ENCODE measurements at places on chromosomes 6 and 20.

GRCh38 chr6:11934638-11935037 lies 77.5 kb upstream of the HIVEP1 start:
- H3K4me1 ChIP-seq = no peaks in the 10 kb centered on the region
- no peak overlapping the region for H3K4me3 ChIP-seq
- H3K36me3 ChIP-seq = no peaks in the 10 kb centered on the region
- no peak overlapping the region for H3K27ac ChIP-seq
- no peak for DNase-seq

DNA sequence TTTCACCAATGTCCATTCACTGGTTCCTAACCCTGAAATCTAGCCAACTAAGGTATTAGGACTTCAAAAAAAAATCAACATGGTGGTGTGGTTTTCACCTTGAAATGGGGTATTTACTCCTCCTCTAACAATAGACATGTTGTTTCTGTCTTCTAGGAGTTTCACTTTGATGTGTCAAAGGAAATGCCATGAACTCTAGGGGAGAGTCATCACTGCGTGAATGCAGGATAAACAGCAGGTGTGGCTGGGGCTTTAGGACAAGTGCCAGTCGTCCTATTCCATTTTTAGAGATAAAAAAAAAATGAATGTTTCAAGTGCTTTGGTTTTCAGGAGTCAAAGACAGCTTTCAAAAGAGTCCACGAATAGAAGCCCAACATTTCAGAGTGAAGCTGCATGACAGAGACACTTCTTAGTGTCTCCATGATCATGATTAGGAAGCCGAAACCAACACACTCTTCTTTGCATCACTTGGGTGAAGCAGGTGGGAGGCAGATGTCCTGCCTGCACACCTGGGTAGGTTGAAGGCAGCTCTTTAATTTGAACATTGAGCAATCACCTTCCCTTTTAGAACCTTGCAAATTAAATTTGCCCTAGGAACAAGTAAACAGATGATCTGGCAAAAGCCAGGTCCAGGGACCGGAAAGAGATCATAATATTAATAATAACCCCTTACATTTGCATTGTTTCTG lies 328.5 kb upstream of the PRDM1 start:
- no peak overlapping the region for H3K27ac ChIP-seq
- DNase-seq = no peak
- no peaks in the 10 kb centered on the region for H3K36me3 ChIP-seq
- H3K4me3 ChIP-seq = no peak overlapping the region

- no peaks in the 10 kb centered on the region for H3K4me1 ChIP-seq
- no peak overlapping the region for H3K27ac ChIP-seq
- H3K4me3 ChIP-seq = no peak overlapping the region
- no peaks in the 10 kb centered on the region for H3K27me3 ChIP-seq
Measured at GRCh38 chr6:62978920-62979319, 232.3 kb upstream of the FKBP1C start.

GRCh38 chr6:159908535-159908934 lies 17.7 kb downstream of the MAS1 start:
- no peak overlapping the region for H3K27ac ChIP-seq
- peaks cover 13% of the 10 kb centered on the region for H3K4me1 ChIP-seq
- DNase-seq = peak; percentile 23
- no peaks in the 10 kb centered on the region for H3K36me3 ChIP-seq

GRCh38 chr6:71119560-71119959 lies 162.7 kb upstream of the B3GAT2 start:
- DNase-seq = no peak
- no peaks in the 10 kb centered on the region for H3K36me3 ChIP-seq
- H3K4me3 ChIP-seq = no peak overlapping the region
- H3K27me3 ChIP-seq = no peaks in the 10 kb centered on the region

DNA sequence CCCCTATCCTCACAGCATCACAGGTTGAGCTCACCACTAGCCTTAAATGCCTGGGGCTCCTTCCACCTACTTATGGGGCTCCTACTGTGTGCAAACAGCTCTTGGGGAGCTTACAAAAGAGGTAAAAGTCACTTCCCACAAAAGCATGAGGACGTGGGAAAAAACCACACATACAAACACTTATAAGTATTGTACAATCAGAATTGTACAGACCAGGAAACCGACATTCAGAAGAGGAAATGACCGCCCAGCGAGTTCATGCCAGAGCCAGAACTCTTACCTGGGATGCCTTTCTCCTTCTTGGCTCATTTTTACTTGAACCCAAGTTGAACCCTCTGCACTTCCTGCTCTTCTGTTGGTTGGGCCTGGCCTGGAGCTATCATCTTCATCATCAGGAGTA lies 6.3 kb upstream of the PPP1R16B start:
- H3K27me3 ChIP-seq = no peaks in the 10 kb centered on the region
- no peaks in the 10 kb centered on the region for H3K36me3 ChIP-seq
- no peak overlapping the region for H3K4me3 ChIP-seq
- no peak overlapping the region for H3K27ac ChIP-seq
- peaks cover 12% of the 10 kb centered on the region for H3K4me1 ChIP-seq

DNA sequence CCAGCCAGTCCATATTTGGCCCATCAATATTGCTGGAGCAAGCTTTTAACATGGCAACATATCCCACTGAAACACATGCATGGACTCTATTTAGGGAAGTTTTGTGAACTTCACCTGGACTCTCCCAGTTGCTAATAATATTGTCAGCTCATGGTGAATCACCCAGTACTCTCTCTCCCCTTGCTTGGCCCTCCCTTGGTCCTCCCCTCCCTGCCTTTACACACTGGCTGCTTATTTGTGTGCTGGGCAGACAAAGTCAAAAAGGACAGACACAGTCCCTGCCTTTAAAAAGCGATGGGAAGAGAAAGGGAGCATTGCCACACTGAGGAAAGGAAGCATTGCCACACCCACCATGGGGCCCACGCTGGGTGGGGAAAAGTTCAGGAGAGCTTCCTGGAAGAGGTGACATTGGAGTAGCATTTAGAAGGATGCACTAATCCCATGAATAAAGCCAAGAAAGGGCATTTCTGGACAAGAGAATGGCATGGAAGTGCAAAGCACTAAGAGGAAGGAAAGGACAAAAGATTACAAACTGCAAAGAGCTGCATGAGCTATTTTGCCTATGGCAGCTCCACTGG lies 143.4 kb upstream of the EXOC2 start:
- H3K27ac ChIP-seq = no peak overlapping the region
- no peak for DNase-seq
- H3K4me3 ChIP-seq = no peak overlapping the region
- H3K4me1 ChIP-seq = no peaks in the 10 kb centered on the region
- H3K27me3 ChIP-seq = no peaks in the 10 kb centered on the region

- no peak overlapping the region for H3K4me3 ChIP-seq
Measured at GRCh38 chr6:408599-409102, 17.1 kb downstream of the IRF4 start.

DNA sequence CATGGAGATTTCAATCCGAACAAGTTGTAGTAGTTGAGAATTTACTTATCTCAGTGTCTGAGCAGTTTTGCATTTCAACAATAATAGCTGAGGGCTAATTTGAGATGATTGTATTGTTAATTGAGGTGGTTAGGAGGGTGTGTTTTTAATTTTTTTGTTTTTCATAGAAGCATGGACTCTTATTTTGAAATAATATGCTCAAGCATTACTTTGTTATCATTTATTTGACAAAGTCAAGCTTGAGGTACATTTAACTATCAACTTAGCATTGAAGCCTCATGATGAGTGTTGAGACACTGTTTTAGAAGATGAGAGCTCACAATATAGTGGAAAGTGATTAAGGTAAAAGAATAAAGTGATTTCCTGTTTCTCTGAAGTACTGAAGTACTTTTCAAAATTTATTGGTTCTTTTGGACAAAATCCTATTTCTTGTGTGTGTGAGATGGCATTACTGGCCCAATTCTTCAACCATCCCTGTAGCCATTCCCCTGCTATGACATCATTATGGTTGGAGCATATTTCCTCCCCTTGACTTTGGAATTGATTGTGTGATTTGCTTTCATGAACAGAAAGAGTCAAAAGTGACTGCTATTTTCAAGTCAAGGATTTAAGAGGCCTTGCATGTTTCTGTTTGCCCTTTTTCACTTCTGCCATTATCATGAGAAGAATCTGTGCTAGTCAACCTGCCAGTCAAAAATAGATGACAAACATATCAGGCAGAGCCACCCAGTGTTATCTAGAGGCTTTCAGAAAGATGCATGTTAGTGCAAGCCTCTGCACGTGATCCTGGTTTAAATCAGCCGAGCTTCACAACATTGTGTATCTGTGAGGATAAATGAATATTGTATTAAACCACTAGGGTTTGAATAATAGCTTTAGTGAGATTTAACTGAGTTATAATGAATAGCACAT lies 1112.3 kb upstream of the CITED2 start:
- no peaks in the 10 kb centered on the region for H3K4me1 ChIP-seq
- H3K36me3 ChIP-seq = no peaks in the 10 kb centered on the region
- no peak for DNase-seq
- no peak overlapping the region for H3K27ac ChIP-seq

GRCh38 chr6:9360881-9361280 lies 925.5 kb upstream of the SLC35B3 start:
- no peaks in the 10 kb centered on the region for H3K4me1 ChIP-seq
- DNase-seq = no peak
- H3K27me3 ChIP-seq = no peaks in the 10 kb centered on the region
- no peak overlapping the region for H3K4me3 ChIP-seq

GRCh38 chr6:45757443-45758130 lies 258.1 kb downstream of the CLIC5 start:
- no peaks in the 10 kb centered on the region for H3K36me3 ChIP-seq
- no peak overlapping the region for H3K27ac ChIP-seq
- no peak for DNase-seq
- no peak overlapping the region for H3K4me3 ChIP-seq

- H3K27ac ChIP-seq = no peak overlapping the region
- H3K36me3 ChIP-seq = no peaks in the 10 kb centered on the region
- H3K4me1 ChIP-seq = peaks cover 42% of the 10 kb centered on the region
- no peaks in the 10 kb centered on the region for H3K27me3 ChIP-seq
- DNase-seq = no peak
- H3K4me3 ChIP-seq = no peak overlapping the region
Measured at GRCh38 chr20:50477239-50477872, 32.8 kb upstream of the PTPN1 start.

GRCh38 chr6:19153981-19154295 lies 683.2 kb upstream of the ID4 start:
- no peak overlapping the region for H3K27ac ChIP-seq
- H3K36me3 ChIP-seq = no peaks in the 10 kb centered on the region
- no peak overlapping the region for H3K4me3 ChIP-seq
- H3K27me3 ChIP-seq = no peaks in the 10 kb centered on the region

GRCh38 chr6:36546920-36547645 lies at the start of gene STK38:
STK38 (minus strand) TSS chr6:36547479; CDS start chr6:36540202, 7,277 bp downstream.
- peak; percentile 91 for DNase-seq
- H3K4me1 ChIP-seq = peaks cover 40% of the 10 kb centered on the region
- H3K27me3 ChIP-seq = no peaks in the 10 kb centered on the region
- peak within 1 kb of the TSS; percentile 77 for H3K4me3 ChIP-seq
- H3K36me3 ChIP-seq = no peaks in the 10 kb centered on the region

GRCh38 chr20:11952639-11953038 lies 34.9 kb downstream of the BTBD3 start:
- no peak for DNase-seq
- no peaks in the 10 kb centered on the region for H3K27me3 ChIP-seq
- H3K36me3 ChIP-seq = no peaks in the 10 kb centered on the region
- no peak overlapping the region for H3K27ac ChIP-seq

DNA sequence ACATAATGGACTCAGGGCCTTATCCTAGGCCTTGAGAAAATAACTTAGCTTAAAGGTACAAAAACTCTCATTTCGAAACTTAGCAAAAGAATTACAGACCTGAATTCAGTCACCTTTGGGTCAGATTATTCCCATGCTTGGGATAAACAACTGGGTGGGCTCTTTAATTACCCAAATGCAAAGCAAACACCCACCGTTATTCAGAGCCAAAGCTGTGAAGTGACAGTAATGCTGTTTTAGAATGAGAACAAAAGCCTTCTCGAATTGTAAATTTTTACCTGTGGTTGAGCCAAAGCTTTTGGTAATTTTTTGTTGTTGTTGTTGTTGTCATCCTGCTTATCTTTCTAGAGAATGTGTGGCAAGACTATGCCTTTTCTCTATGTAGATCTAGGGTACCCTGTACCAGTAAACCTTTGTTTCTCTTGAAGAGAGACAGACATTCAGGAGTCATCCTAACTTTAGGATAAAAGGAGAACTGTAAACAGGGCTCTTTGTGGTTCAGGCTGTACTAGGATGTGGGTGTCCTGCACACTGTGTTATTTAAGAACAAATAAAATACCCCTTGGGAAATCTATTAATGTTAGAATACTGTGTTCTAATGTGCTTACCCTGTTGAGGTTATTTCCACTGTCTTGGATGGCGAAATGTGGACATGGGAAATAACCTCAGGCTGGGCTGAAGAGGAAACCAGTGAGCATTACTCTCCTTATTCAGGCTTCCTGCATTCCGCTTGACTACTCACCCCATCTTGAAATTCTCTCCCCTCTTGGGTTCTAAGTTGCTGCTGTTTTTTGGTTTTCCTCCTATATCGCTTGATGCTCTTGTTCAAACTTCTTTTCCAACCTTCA lies 480.7 kb downstream of the CD83 start:
- H3K27ac ChIP-seq = no peak overlapping the region
- H3K36me3 ChIP-seq = no peaks in the 10 kb centered on the region
- DNase-seq = peak; percentile 56
- no peaks in the 10 kb centered on the region for H3K27me3 ChIP-seq
- H3K4me1 ChIP-seq = peaks cover 22% of the 10 kb centered on the region

- H3K36me3 ChIP-seq = no peaks in the 10 kb centered on the region
- DNase-seq = peak; percentile 29
- no peak overlapping the region for H3K27ac ChIP-seq
- H3K4me1 ChIP-seq = peaks cover 13% of the 10 kb centered on the region
Measured at GRCh38 chr6:11766043-11766442, 12.6 kb downstream of the ADTRP start.

DNA sequence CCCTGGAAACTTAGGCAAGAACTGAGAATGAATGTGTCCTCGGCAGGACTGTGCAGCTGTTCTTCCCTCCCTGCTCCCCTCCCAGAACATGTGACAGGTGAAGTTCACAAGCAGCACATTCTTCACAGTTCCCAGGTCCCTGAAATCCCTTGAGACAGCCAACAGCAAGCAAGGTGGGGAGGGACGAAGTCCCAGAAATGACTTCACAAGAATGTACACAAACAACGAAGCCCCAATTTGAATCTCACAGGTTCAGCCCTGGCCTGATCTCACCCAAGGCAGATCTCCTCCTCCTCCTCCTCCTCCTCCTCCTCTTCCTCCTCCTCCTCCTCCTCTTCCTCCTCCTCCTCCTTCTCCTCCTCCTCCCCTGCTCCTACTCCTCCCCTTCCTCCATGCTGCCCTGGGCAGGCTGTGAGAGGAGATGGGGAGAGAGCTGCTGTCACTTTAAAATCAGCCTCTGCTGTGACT lies 32.4 kb downstream of the WRNIP1 start:
- peaks cover 72% of the 10 kb centered on the region for H3K4me1 ChIP-seq
- no peaks in the 10 kb centered on the region for H3K36me3 ChIP-seq
- no peak for DNase-seq
- peak overlapping the region; percentile 95 for H3K27ac ChIP-seq
- H3K4me3 ChIP-seq = no peak overlapping the region
- H3K27me3 ChIP-seq = no peaks in the 10 kb centered on the region

Measured in CD14-positive monocyte (primary cell).